T-helper 17 cell (primary cell): ENCODE measurements at places on chromosomes 5 and 9.

DNA sequence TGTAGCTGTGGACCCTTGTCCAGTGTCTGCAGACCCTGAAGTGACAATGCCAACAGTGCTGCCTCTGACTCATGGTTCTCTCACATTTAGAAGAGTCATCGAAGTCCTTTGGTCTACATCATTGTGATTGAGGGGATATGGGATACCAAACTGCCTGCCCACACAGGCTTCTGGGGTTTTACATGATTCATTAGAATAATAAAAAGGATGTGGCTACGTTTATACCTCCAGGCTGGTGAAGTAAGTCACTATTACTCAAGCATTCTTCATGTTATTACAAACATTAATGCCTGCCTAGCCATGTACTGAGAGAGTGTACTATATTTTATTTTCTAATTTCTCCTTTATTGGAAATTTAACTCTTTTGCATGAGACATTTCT lies 365.7 kb downstream of the SPATA31D1 start:
- H3K27me3 ChIP-seq: no peaks in the 10 kb centered on the region
- no peaks in the 10 kb centered on the region for H3K4me1 ChIP-seq
- no peak for DNase-seq
- H3K36me3 ChIP-seq: no peaks in the 10 kb centered on the region
- no peak overlapping the region for H3K27ac ChIP-seq
- no peak overlapping the region for H3K4me3 ChIP-seq

DNA sequence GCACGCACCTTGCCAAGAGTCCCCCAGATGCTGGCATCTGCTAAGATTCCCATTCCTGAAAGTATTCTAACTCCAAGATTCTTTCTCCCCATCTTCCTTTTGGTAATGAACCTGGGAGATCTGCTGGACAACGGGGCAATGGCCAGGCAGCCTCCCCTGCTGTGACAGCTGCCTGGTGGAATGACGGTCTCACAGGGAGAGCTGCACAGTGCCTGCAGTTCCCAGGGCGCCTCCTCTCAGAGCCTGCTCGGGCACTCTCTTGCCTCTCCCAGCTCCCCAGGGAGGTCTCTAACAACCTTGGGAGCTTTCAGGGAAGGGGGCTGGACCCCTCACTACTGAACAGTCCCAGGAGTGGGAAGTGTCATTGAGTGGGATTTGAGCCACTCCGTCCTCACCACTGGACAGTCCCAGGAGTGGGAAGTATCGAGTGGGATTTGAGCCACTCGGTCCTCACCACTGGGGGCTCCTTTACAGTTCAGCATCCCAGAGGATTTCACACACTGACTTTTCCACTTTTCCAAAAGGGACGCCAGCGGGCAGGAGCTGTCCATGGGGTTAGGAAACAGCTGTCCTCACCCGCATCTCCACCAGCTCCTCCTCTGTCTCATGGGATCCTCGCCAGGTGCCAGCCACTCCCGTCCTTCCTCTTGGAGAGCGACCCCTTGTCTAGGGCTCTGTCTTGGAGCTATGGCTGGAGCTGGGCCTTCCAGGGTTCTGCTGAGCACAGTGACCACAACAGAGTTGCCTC lies 65.7 kb downstream of the ADAMTS2 start:
- no peak for DNase-seq
- no peak overlapping the region for H3K27ac ChIP-seq
- H3K27me3 ChIP-seq: no peaks in the 10 kb centered on the region
- H3K4me3 ChIP-seq: no peak overlapping the region
- no peaks in the 10 kb centered on the region for H3K36me3 ChIP-seq

GRCh38 chr9:70147196-70147595 lies 103.5 kb downstream of the MAMDC2 start:
- H3K27ac ChIP-seq: no peak overlapping the region
- H3K4me3 ChIP-seq: no peak overlapping the region
- H3K4me1 ChIP-seq: peaks cover 2% of the 10 kb centered on the region
- peaks cover 40% of the 10 kb centered on the region for H3K27me3 ChIP-seq

- H3K27ac ChIP-seq: peak overlapping the region; percentile 100
- peak overlapping the region; percentile 97 for H3K4me3 ChIP-seq
- peaks cover 7% of the 10 kb centered on the region for H3K36me3 ChIP-seq
- no peak for DNase-seq
- H3K4me1 ChIP-seq: peaks cover 31% of the 10 kb centered on the region
These were observed 825 bp upstream of the RIOK2 start for GRCh38 chr5:97183930-97184213.

GRCh38 chr5:139808481-139809330 lies 13.1 kb downstream of the PSD2 start:
- peaks cover 3% of the 10 kb centered on the region for H3K36me3 ChIP-seq
- peaks cover 68% of the 10 kb centered on the region for H3K27me3 ChIP-seq
- H3K4me3 ChIP-seq: no peak overlapping the region

DNA sequence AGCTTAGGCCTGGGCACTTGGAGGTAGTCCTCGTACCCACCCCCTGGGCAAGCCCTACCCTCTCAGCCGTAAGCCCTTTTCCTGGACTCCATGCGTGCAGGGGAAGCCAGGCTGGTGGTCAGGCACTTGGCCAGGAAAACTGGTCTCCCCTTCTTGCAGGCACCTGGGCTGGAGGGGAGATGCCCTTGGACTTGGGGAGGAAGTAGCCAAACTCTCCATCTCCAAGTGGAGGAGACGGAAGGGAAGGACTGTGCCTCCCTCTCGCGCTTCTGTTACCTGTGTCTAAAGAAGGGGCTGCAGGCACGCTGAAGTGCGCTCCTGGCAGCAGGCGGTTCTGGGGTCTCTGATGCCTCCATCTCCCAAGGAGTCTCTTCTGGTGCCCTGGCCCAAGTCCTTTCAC lies 283.9 kb downstream of the PBX3 start:
- H3K4me3 ChIP-seq: no peak overlapping the region
- no peak for DNase-seq
- H3K27me3 ChIP-seq: peaks cover 31% of the 10 kb centered on the region
- no peak overlapping the region for H3K27ac ChIP-seq
- no peaks in the 10 kb centered on the region for H3K4me1 ChIP-seq
- no peaks in the 10 kb centered on the region for H3K36me3 ChIP-seq

GRCh38 chr5:60945813-60946187 lies 795 bp downstream of the NDUFAF2 start:
- H3K4me3 ChIP-seq: no peak overlapping the region
- H3K27ac ChIP-seq: no peak overlapping the region

DNA sequence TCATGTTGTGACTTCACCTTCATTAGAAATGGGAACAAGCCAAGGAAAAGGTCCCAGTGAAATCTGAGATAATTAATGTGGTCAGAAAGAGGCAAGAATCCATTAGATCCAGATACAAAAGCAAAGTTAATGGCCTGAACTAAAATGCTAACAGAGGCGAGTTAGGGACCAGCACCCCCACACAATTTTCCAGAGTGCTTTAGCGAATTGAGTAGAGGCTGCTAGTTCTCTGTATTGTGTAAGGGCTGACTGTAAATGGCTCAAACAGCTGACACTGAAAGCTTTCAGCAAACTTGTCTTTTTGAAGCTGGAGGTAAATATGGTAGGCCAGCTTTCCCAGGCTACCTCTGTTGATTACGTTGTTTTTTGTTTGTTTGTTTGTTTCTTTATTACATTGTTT lies 75.5 kb downstream of the CSNK1A1 start:
- no peaks in the 10 kb centered on the region for H3K4me1 ChIP-seq
- no peaks in the 10 kb centered on the region for H3K36me3 ChIP-seq
- H3K4me3 ChIP-seq: no peak overlapping the region
- H3K27ac ChIP-seq: no peak overlapping the region
- H3K27me3 ChIP-seq: peaks cover 19% of the 10 kb centered on the region
- no peak for DNase-seq

- H3K36me3 ChIP-seq: no peaks in the 10 kb centered on the region
- H3K27me3 ChIP-seq: no peaks in the 10 kb centered on the region
- H3K4me3 ChIP-seq: no peak overlapping the region
- H3K27ac ChIP-seq: no peak overlapping the region
- H3K4me1 ChIP-seq: no peaks in the 10 kb centered on the region
- DNase-seq: no peak
These were observed 13.5 kb upstream of the SLC28A3 start for GRCh38 chr9:84354035-84354434.

GRCh38 chr9:105656131-105656921 lies 5.9 kb upstream of the TAL2 start:
- no peak for DNase-seq
- H3K27ac ChIP-seq: no peak overlapping the region
- peaks cover 42% of the 10 kb centered on the region for H3K27me3 ChIP-seq
- peak overlapping the region; percentile 81 for H3K4me3 ChIP-seq

- H3K27ac ChIP-seq: no peak overlapping the region
- peaks cover 9% of the 10 kb centered on the region for H3K4me1 ChIP-seq
- no peak for DNase-seq
- peaks cover 58% of the 10 kb centered on the region for H3K27me3 ChIP-seq
- peaks cover 7% of the 10 kb centered on the region for H3K36me3 ChIP-seq
These were observed 353 bp downstream of the SH3PXD2B start for GRCh38 chr5:172453986-172454357.

DNA sequence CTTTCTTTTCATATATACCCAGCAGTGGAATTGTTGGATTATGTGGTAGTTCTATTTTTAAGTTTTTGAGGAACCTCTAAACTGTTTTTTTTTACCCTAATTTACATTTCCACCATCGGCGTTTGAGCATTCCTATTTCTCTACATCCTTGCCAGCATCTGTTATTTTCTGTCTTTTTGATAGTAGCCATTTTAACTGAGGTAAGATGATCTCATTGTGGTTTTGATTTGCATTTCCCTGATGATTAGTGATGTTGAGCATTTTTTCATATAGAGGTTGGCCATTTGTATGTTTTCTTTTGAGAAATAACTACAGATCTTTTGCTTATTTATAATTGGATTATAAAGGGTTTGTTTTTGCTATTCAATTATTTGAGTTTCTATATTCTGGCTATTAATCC lies 71.7 kb upstream of the TNC start:
- H3K4me1 ChIP-seq: no peaks in the 10 kb centered on the region
- DNase-seq: no peak
- H3K27me3 ChIP-seq: peaks cover 13% of the 10 kb centered on the region

GRCh38 chr5:72658761-72659540 lies 151.7 kb upstream of the ZNF366 start:
- no peak overlapping the region for H3K4me3 ChIP-seq
- no peaks in the 10 kb centered on the region for H3K36me3 ChIP-seq
- H3K27me3 ChIP-seq: peaks cover 43% of the 10 kb centered on the region
- no peak for DNase-seq
- no peak overlapping the region for H3K27ac ChIP-seq

GRCh38 chr5:179223961-179224360 lies 121.3 kb downstream of the ADAMTS2 start:
- no peak overlapping the region for H3K4me3 ChIP-seq
- no peaks in the 10 kb centered on the region for H3K36me3 ChIP-seq
- H3K27me3 ChIP-seq: peaks cover 9% of the 10 kb centered on the region
- no peak for DNase-seq
- H3K27ac ChIP-seq: no peak overlapping the region

GRCh38 chr9:28471261-28471660 lies 898.0 kb upstream of the C9orf72 start:
- H3K27ac ChIP-seq: no peak overlapping the region
- no peak for DNase-seq
- no peaks in the 10 kb centered on the region for H3K4me1 ChIP-seq
- H3K4me3 ChIP-seq: no peak overlapping the region

GRCh38 chr5:56565283-56565615 lies 250.1 kb upstream of the MAP3K1 start:
- no peak overlapping the region for H3K4me3 ChIP-seq
- H3K27me3 ChIP-seq: no peaks in the 10 kb centered on the region
- H3K4me1 ChIP-seq: peaks cover 20% of the 10 kb centered on the region
- no peak overlapping the region for H3K27ac ChIP-seq
- H3K36me3 ChIP-seq: no peaks in the 10 kb centered on the region
- DNase-seq: no peak

- H3K4me3 ChIP-seq: no peak overlapping the region
- H3K27ac ChIP-seq: peak overlapping the region; percentile 45
- H3K27me3 ChIP-seq: no peaks in the 10 kb centered on the region
- DNase-seq: no peak
- H3K4me1 ChIP-seq: peaks cover 5% of the 10 kb centered on the region
These were observed 10.3 kb downstream of the POLR1E start for GRCh38 chr9:37496020-37496419.

GRCh38 chr5:144971108-144971850 lies 800.6 kb downstream of the KCTD16 start:
- no peak for DNase-seq
- no peak overlapping the region for H3K27ac ChIP-seq
- no peak overlapping the region for H3K4me3 ChIP-seq
- no peaks in the 10 kb centered on the region for H3K36me3 ChIP-seq

- H3K27me3 ChIP-seq: no peaks in the 10 kb centered on the region
- no peaks in the 10 kb centered on the region for H3K4me1 ChIP-seq
- H3K36me3 ChIP-seq: no peaks in the 10 kb centered on the region
- H3K4me3 ChIP-seq: no peak overlapping the region
- DNase-seq: no peak
These were observed 246.5 kb downstream of the PCSK5 start for GRCh38 chr9:76136986-76137385.

GRCh38 chr5:445591-445990 lies 2.6 kb downstream of the EXOC3 start:
- no peak overlapping the region for H3K27ac ChIP-seq
- no peaks in the 10 kb centered on the region for H3K27me3 ChIP-seq
- no peak overlapping the region for H3K4me3 ChIP-seq
- peaks cover 18% of the 10 kb centered on the region for H3K36me3 ChIP-seq
- DNase-seq: peak; percentile 6
- peaks cover 38% of the 10 kb centered on the region for H3K4me1 ChIP-seq

GRCh38 chr9:107847978-107848964 lies 358.7 kb upstream of the KLF4 start:
- H3K27ac ChIP-seq: no peak overlapping the region
- no peaks in the 10 kb centered on the region for H3K27me3 ChIP-seq

- H3K36me3 ChIP-seq: no peaks in the 10 kb centered on the region
- H3K4me1 ChIP-seq: peaks cover 7% of the 10 kb centered on the region
- no peak for DNase-seq
- no peak within 1 kb of the TSS for H3K27ac ChIP-seq
- H3K27me3 ChIP-seq: peaks cover 34% of the 10 kb centered on the region
These were observed at the start of gene SEMA5A for GRCh38 chr5:9545992-9546851. TSS of gene SEMA5A (minus strand) at chr5:9546075. CDS start at chr5:9379946, 166,129 bp downstream.

- DNase-seq: no peak
- no peaks in the 10 kb centered on the region for H3K36me3 ChIP-seq
- no peak overlapping the region for H3K27ac ChIP-seq
- H3K4me1 ChIP-seq: no peaks in the 10 kb centered on the region
- no peak overlapping the region for H3K4me3 ChIP-seq
These were observed 55.0 kb upstream of the C9orf72 start for GRCh38 chr9:27628311-27628710.

- H3K27ac ChIP-seq: no peak overlapping the region
- no peak for DNase-seq
- no peak overlapping the region for H3K4me3 ChIP-seq
- H3K4me1 ChIP-seq: peaks cover 3% of the 10 kb centered on the region
- no peaks in the 10 kb centered on the region for H3K36me3 ChIP-seq
These were observed 161.9 kb downstream of the ALDH1A1 start for GRCh38 chr9:72790989-72791388.

- H3K27me3 ChIP-seq: no peaks in the 10 kb centered on the region
- no peaks in the 10 kb centered on the region for H3K36me3 ChIP-seq
- DNase-seq: no peak
- no peak overlapping the region for H3K27ac ChIP-seq
These were observed 188.0 kb downstream of the ELAVL2 start for GRCh38 chr9:23638011-23638410.
